Inflammatory macrophage treated with lipopolysaccharide for 4 hours (primary cell): ENCODE measurements at places on chromosomes 16 and 17.

GRCh38 chr17:42804918-42805367, 6.3 kb downstream of the CNTD1 start:
- no peak for DNase-seq

DNA sequence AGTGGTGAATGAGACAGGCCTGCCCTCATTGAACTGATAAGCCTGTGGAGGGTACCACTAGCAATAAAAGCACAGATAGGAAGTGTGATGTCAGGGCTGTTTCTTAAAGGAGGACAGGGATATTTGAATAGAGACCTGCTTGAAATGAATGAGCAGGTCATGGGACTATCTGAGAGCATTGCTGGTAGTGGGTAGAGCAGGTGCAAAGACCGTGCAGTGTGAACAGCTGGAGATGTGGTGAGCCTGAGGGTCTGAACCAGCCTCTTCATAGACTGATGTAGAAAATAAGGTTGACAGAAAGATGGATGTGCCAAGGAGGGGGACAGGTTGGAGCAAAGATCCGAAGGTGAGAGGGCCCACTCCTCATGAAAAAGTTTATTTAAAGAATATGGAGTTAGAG, 2.4 kb downstream of the NUP93 start:
- no peak for DNase-seq

DNA sequence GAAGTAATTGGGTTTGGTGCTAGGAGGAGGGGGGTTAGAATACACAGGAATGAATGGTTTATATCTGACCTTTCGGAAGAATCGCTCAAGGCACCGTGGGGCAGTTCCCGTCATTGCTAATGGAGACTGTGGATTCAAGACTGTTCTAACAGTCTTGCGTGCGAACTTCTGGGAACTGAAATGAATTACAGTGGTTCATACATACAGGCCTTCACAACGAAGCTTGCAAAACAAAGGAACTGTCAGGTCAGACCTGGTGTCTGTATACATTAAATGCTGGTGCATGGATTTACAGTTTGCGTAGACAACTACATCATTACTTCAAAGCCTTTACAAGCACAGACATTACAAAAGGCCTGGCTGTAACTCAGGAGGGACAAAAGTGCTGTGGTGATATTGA, 983.9 kb downstream of the CDH11 start:
- DNase-seq = no peak

DNA sequence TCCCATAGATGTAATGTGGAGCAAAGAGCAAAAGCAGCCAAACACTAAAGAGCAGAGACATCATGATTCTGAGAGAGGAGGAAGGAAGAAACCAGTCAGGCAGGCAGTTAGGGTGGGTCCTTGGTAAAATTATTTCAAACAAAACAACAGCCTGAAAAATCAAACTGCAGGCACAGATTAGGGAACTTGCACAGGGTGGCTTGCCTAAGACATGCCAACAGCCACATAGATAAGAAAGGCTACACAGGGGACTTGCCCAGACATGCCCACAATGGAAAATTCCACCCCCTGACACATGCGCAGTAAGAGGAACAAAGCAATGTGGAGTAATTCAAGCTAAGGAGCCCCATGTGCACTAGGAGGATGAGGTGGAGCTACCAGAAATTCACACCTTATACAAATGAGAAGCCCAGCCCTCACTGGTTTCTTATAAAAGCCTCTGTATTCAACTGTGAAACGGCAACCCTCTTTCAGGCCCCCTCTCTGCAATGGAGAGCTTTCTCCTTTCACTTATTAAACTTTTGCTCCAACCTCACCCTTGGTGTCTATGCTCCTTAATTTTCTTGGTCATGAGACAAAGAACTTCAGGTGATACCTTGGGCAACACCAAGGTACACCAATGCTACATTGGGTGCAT, 7.3 kb upstream of the GAS7 start:
- DNase-seq = peak; percentile 70

DNA sequence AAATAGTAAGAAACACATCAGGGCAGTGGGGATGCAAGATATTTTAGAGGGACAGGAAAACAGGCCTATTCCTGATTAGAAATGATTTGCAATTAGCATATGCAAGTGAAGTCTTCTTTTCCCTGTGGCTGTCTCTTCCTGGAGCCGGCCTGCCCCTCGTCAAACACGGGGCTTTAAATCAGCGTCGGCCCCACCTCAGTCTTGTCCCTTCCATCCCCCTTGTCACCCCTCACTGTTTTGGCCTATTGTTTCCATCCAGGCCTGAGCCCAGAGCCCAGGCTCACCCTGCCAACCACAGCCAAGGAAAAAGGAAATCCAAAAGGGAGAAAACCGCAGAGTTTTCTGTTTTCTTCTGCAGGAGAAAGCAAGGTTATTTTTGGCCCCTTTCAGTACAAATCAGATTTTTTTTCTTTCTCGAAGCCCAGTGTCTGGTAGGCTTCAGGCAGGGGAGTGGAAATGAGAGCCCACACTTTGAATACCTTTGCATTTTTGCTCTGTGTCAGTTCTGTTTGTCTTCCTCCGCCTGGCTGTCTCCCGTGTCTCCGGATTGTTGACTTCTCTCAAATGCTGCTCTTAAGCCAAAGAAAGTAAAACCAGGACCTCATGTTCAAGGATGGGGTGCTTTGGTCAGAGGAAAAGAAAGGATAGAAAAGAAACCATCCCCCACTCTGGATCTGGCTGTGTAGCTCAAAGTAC, 399.9 kb upstream of the CDH11 start:
- no peak for DNase-seq

DNA sequence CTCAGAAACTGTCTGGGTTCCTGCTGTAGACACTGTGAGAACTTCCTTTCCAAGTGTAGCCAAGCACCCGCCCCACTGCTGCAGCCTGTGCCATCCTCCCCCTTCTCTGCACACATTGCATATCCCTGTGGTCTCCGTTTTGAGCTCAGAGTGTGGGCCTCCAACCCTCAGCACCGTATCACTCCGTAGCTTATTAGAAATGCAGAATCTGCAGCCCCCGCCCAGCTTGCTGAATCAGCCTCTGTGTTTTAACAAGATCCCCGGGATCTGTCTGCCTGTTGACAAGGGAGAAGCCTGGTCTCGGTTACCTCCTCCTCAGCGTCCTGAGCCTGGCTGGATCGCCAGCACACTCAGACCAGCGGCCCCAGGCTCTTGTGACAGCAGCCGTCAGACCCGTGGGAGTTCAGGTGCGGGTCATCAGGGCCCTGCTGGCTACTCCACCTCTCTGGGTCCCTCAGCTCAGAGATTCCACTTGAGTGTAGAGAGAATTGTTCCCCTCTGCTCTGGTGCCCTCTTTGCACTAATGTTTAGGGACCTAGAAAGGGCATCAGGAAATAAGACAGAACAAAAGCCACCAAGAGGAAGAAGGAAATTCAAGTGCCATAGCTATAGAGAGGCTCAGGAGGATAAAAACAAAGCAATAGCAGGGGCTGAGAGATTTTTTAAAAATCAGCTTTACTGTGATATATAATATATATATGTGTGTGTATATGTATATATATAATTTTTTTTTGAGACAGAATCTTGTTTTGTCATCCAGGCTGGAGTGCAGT, 92.3 kb downstream of the PITPNC1 start:
- peak; percentile 44 for DNase-seq

DNA sequence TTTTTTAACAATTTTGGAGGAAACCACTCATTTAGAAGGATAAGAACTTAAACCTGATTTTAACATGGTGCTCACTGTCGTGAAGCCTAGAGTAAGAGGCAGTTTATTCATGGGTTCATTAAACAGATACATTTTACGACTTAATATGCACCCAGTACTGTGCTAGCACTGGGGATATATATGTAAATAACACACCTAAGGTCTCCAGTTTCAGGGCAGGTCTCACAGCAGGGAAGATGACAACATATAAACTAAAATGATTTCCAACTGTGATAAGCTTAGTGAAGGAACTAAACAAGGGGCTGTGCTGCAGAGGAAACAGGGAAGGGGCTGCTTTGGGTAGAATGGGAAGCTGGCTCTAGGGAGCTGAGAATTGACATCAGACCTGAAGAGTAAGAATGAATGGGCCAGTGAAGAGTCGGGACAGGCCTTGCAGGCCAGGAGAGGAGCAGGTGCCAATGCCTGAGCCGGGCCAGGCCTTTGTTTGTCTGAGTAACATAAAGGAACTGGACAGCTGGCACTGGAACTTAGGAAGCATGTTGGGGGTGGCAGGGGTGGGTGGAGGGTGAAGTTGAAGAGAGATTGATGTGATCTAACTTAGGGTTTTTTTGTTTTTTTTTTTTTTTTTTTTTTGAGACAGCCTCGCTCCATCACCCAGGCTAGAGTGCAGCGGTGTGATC, 12.1 kb downstream of the NT5M start:
- DNase-seq = no peak
